Umbilical cord (tissue), 2 donors: ENCODE measurements at places on chromosomes 11 and 22. TPM values are rescaled to one million over a fixed set of nuclear protein-coding genes. Genes with fewer than 3 reads are reported as not detected.

GRCh38 chr11:100759856-100760255 is 72.8 kb downstream of the ARHGAP42 start:
- DNase-seq, result no peak

DNA sequence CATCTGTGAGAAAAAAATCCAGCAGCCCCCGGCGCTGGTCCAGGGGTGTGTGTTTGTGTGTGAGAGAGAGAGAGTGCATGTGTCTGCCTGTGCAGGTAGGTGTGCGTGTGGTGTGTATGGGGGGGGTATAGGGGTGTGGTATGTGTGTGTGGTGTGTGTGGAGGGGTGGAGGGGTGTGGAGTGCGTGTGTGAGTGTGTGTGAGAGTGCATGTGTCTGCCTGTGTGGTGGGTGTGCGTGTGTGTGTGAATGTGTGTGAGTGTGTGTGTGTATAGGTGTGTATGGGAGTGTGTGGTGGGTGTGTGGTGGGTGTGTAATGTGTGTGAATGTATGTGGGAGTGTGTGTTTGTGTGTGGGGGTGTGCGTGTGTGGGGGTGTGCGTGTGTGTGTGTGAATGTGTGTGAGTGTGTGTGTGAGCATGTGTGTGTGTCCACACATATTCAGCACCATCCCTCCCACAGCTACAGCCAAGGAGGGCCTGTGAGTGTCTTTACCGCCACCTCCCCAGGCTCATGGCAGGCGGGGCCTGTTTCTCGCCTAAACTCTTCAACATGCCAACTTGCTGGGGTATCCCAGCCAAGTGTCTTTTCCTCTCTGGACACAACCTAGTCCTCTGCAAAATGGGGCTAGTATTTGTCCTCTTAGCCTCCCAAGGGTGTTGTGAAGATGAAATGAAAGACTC is 11.9 kb downstream of the LMO1 start:
- no peak for DNase-seq

- peak; percentile 95 for DNase-seq
Observed at GRCh38 chr11:90222459-90223247, at the start of gene CHORDC1. Gene CHORDC1 (minus strand): TSS chr11:90223049. CDS start chr11:90222954, 95 bp downstream.

GRCh38 chr11:107859459-107860239 is 1.1 kb upstream of the SLC35F2 start:
- no peak for DNase-seq

GRCh38 chr22:30717331-30717921 is 22.8 kb downstream of the OSBP2 start:
- DNase-seq, result peak; percentile 28

GRCh38 chr11:65471447-65471891 is 27.4 kb upstream of the MALAT1 start:
- no peak for DNase-seq

DNA sequence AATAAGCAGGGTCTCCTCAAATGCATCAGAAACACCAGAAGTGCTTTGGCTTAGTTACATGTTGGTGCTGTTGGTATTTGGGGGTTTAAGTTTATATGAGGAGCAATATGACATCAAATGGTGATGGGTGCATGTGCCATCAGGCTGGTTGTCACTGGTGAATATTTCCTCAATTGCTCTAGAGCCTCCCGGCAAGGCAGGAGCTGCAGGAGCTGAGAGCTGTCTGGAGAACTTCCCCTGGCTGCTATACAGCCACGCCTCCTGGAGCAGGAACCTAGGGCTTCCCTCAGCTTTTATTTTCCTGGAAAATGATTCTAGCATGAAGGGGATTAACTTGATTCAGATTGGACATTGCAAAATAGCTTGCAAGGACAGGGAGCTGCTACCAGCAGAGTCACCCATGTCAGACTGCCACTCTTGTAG is 15.8 kb downstream of the IGLL5 start:
- peak; percentile 71 for DNase-seq

Gene ANO5
- total RNA-seq, result 2.6 TPM

Gene SLC22A9
- total RNA-seq, result 2.2 TPM

Gene NPTXR
- total RNA-seq, result 3.9 TPM
